Astrocyte of the spinal cord (primary cell): ENCODE measurements at places on chromosomes 4 and X.
A peak's percentile ranks its signal among the peaks of the same experiment; 100 is the strongest.

- DNase-seq: no peak
Observed at GRCh38 chr4:7007944-7008343, 35.2 kb upstream of the TADA2B start.

GRCh38 chrX:77979870-77980269 lies 10.4 kb upstream of the PGAM4 start:
- DNase-seq: no peak

DNA sequence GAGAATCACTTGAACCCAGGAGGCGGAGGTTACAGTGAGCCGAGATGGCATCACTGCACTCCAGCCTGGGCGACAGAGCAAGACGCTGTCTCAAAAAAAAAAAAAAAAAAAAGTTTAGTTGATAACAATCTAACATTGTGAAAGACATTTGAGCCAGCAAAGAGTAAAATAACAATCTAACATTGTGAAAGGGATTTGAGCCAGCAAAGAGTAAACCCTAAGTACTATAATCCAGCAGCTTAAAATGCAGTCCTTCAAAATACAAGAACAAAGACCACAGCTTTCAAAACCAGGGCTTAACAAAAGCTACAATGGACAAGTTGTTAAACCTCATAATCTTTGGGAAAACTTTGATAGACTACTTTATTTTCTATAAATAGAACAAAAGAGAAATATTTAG lies 16.9 kb downstream of the MFAP3L start:
- no peak for DNase-seq

GRCh38 chrX:53257166-53257565 lies 24.2 kb downstream of the IQSEC2 start:
- no peak for DNase-seq

- DNase-seq: no peak
Observed at GRCh38 chr4:1239141-1239949, 9.6 kb downstream of the CTBP1 start.

DNA sequence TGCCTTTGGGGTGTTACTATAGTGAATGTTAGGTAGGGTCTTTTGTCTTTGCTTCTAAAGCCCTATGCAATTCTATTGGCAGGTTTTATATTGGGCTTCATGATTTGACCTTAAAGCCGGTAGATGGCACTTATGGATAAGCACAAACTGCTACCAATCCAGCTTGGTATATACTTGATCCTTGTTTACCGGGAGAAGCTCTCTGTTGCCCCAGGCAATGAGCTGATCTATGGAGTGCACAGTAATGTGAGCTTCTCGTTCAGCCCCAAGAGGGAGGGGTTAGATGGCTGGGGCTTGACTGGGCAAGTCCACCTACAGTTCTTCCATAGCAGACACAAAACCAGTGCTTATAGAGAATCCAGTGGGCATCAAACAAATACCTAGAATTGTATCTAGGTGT lies 287.2 kb upstream of the CT83 start:
- DNase-seq: no peak

GRCh38 chrX:18672008-18672407 lies at the start of gene RS1:
RS1 (minus strand) TSS chrX:18672108; CDS start chrX:18672068, 40 bp downstream.
- no peak for DNase-seq

GRCh38 chr4:153116801-153117200 lies 87.4 kb upstream of the TRIM2 start:
- DNase-seq: no peak

DNA sequence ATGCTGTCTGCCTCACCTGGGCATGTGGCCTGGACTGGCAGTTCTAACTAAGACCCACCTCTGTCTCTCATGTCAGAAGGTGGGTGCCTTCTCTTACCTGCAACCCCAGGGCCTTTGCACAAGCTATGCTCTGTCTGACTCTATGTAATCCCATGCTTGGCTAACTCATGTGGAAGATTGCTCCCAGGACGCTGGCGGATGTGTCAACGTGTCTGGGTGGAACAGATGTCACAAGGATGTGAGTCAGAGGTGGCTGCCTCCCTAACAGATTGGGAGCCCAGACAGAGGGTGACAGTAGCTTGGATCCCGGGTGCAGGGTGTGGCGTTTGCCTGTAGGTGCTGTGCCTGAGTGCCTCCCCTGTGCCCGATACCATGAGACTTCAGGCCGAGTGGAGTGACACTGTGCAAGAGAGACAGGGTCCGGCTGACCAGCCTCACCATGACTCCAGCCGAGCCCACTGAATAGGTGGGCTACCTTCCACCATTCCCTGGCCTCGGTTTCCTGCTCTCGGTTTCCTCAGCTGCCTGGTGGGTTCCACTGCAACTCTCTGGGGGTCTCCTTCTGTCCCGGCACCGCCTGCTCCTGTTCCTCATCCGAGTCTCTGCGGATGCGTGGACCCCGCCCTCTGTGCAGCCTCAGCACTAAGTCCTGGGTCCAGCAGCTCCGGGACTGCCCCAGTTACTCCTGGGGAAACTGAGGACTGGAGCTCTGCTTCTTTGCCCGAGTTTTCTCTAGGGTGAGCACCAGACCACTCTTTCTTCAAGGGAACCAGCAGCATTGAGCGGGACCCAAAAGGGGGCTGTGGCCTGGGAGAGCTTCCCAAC lies 11.0 kb downstream of the SH3BP2 start:
- no peak for DNase-seq

DNA sequence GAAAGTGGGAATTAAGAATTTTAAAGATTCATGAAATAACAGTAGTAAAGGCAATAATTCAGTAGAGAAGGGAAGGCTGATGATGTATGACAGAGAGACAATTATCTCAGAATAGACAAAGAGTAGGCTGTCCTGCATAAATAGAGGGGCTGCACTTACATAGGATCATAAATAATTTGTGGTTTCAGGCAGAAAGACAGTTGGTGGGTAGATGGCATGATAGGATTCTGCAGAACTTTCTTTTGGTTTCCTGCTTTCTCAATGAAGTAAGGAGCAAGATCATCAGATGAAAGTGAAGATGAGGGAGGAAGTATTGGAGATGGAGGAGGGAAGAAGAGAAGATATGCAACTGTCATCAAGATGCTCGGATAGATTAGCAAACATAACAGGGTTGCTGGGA lies 604.9 kb upstream of the ZFP42 start:
- no peak for DNase-seq

- peak; percentile 30 for DNase-seq
Observed at GRCh38 chr4:169557061-169557636, 55.2 kb downstream of the NEK1 start.

GRCh38 chr4:158799013-158799770 lies 30.4 kb downstream of the FNIP2 start:
- no peak for DNase-seq

- no peak for DNase-seq
Observed at GRCh38 chr4:129328162-129328561, 232.2 kb downstream of the C4orf33 start.

GRCh38 chr4:25925486-25926201 lies 11.6 kb downstream of the SMIM20 start:
- peak; percentile 33 for DNase-seq

- DNase-seq: peak; percentile 72
Observed at GRCh38 chr4:15063341-15063740, 61.1 kb downstream of the CPEB2 start.

DNA sequence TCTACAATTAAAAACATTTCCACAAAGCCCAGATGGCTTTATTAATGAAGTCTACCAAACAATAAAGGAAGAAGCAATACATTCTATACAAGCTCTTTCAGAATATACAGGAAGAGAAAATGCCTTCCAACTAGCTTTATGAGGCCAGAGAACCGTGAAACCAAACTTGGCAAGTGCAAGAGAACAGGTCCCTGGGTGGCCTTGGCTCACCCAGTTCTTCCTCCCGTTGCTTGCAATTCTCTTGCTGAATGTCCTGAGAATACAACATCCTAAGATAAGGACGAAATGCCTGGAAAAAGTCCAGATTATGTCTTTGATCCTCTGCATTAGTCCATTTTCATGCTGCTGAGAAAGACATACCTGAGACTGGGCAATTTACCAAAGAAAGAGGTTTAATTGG lies 204.9 kb downstream of the MAD2L1 start:
- peak; percentile 68 for DNase-seq

- DNase-seq: no peak
Observed at GRCh38 chr4:60847614-60848013, 352.5 kb upstream of the ADGRL3 start.

- DNase-seq: no peak
Observed at GRCh38 chr4:143270256-143270838, 66.3 kb upstream of the GAB1 start.

DNA sequence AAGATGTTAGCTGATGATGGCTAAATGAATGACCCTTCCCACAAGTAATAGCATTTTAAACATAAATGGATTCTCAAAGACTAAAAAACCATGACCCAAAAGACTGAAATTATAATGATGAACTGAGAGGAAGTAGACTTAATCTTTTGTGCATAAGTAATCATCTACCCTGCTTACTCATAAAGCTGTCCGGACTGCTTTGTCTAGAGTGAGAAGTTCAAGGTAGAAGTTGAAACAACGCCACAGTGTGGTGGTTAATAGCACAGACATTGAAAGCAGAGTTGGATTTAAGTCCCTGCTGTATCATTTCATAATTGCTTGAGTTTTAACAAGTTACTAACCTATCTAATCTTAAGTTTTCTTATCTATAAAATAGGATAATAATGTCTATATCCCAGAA lies 346.6 kb downstream of the CENPC start:
- DNase-seq: peak; percentile 70

- no peak for DNase-seq
Observed at GRCh38 chrX:25013632-25014365, 2.0 kb downstream of the ARX start.

DNA sequence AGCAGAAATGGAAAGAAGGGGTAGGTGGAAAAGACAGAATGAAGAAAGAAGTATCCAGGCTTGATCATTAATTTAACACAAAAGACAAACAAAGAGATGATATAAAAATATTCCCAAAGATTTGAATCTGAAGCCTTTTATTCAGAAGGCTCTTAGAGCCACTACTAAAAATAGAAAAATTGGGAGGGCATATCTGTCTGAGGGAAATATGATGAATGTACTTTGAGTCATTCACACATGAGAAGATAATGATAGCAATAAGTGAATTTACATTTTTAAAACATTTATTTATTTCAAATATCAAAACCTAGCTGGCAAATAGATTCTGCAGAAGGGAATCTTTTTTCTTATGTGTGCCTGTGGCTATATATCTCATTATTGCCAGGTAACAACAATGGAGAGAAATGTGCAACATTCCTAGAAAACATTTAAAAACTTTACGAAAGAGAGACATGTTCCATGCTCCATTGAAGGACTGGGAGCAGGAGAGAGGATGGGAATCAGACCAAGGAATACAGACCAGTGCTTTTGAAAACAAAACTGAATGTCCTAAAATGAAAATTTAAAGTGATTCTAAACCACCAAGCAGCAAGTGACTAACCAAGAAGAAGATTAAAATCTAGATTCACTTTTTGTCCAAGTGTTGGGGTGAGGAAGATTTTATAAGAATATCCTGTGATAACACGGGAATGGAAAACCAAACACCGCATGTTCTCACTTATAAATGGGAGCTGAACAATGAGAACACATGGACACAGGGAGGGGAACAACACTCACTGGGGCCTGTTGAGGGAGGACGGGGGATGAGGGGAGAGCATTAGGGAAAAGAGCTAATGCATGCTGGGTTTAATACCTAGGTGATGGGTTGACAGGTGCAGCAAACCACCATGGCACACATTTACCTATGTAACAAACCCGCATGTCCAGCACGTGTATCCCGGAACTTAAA lies 41.2 kb downstream of the ANXA5 start:
- no peak for DNase-seq

DNA sequence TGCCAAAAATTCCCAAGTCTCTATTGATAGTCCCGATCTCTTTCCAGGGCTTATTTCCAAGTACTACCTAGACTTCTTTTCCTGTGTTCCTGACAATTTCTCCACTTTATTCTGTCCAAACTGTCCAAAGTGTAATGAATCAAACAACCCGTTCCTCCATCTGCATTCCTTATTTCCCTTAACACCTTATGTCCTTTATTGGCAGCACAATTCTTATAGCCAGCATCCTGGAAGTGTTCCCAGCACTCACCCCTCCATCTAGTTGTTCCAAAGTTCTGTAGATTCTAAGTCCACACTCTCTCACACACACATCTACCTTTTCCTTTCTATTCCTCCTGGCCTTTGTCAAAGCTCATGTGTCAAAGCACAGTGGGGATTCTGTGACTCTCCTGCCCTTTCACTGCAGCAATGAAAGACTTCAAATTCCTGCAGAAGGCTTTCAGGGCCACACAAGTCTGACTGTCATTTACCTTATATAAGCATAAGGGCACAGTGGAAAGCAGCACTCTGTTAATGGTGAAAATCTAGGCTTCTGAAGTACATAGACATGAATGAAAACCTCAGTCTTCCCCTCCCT lies 22.1 kb downstream of the LIMCH1 start:
- DNase-seq: no peak

GRCh38 chrX:124383354-124383753 lies 37.0 kb downstream of the SH2D1A start:
- DNase-seq: no peak

DNA sequence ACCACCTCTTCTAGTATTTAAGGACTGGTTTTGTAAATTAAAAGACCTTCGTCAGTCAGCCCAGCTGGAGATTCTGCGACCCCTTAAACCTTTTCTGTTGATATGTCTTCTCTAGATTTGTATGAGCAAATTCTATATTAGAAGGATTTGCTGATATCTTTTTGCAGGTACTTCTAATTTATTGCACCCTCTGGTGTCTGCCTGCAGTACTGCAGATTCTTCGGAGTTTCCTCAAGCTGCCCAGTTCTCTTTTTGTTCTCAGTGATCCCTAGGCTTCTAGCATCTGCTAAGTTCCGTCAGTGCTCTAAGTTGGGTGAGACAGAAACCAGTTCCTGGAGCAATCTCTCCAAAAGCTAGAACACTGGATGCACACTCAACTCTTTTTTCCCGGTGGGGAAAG lies 545.2 kb downstream of the C4orf33 start:
- DNase-seq: peak; percentile 73

DNA sequence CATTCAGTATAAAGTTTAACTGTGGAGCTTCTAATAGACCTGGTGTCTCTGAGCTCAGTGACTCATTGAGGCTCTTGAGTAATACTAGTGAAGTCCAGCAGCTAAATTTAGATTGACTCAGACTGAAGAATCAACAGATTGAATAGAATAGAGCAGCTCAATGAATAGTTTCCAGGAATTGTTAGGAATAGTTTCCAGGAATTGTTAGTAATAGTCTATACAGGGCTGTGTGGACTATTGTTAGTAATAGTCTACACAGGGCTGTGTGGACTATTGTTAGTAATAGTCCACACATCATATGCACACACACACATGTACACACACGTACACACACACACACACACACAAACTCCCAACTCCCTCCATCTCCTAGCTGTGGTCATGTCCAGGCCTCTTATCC lies 3.0 kb downstream of the GIMD1 start:
- DNase-seq: peak; percentile 92

DNA sequence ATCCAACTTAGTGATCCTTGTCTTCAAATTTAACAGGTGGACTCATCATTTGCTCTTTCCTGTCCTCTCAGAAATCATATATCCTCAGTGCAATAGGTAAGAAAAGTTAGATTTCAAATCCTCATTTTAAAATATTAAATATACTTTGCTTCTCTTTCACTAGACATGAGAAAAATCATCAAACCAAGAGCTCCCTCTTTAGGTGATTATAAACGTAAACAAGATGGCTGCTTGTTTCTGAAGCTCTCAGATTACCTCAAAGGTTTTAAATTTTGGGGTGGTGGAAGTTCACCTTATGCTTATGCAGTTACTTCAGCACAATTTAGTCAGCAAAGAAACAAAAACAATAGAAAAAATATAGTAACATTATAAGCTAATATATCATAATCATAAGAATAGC lies 27.3 kb downstream of the CSN3 start:
- no peak for DNase-seq
